ENCODE measurements at places on chromosomes 6 and 20. TPM values are rescaled to one million over a fixed set of nuclear protein-coding genes. Genes with fewer than 3 reads are reported as not detected.

DNA sequence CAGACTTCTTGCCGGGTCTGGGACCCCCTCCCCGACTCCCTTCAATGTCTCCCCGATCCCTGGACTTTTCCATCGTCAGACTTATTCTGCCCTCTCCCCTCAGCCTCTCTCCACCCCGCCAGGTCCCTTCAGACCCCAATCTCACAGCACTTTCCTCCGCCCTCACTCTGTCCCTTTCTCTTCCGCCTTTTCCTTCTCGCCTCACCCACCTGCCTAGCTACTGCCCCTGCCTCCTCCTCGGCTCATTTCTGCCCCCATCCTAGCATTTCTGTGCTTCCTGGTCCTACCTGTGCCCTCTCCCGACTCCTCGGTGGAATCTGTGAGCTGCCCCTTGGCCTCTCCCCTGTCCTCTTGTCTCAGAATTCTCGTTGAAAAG is 616 bp downstream of the CHMP4B start:
- peaks cover 4% of the 10 kb centered on the region for H3K4me1 ChIP-seq
- no peaks in the 10 kb centered on the region for H3K27me3 ChIP-seq
- no peaks in the 10 kb centered on the region for H3K36me3 ChIP-seq
- DNase-seq = no peak

DNA sequence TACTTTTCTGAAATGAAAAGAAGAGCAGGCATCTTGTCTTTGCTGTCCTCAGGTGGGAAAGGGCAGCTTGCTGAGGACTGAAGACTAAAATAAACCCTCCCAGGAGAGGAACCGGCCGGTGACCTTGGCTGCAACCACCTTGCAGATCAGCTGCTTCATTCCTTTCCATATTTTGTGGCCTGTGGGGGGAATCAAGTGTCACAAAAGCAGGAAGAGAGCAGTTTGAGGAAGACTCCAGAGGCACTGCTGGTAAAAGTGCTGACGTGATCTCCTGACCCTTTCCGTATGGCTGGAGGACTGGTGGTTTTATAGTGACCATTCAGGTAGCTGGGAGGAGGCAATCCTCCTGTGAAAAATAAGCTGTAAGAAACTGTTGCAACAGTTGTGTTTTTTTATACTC is 157.0 kb downstream of the PLCB4 start:
- H3K27me3 ChIP-seq = no peaks in the 10 kb centered on the region
- no peaks in the 10 kb centered on the region for H3K36me3 ChIP-seq
- DNase-seq = no peak
- no peak overlapping the region for H3K27ac ChIP-seq

DNA sequence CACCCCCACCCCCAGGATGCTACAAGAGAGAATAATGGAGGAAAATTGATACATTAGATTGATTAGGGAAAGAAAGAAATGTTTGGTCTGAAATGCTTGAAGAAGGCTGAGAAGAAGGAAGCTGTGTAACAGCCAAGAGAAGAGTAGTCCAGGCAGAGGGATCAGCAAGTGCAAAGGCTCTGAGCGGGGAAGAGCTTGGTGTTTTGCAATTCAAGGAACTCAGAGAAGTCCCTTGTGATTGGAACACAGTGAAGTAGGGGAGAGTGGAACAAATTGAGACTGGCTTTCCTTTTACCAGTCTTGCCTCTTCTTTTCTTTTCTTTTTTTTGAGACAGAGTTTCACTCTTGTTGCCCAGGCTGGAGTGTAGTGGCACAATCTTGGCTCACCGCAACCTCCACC is 76.6 kb upstream of the CHD6 start:
- H3K27me3 ChIP-seq = no peaks in the 10 kb centered on the region
- peaks cover 9% of the 10 kb centered on the region for H3K4me1 ChIP-seq
- H3K27ac ChIP-seq = no peak overlapping the region
- no peak overlapping the region for H3K4me3 ChIP-seq

- peak overlapping the region; percentile 78 for H3K4me3 ChIP-seq
- DNase-seq = no peak
- peak overlapping the region; percentile 93 for H3K27ac ChIP-seq
- no peaks in the 10 kb centered on the region for H3K27me3 ChIP-seq
- 0 out of 2 replicates have a peak, but pooled peaks cover 4% of the 10 kb centered on the region for H3K36me3 ChIP-seq
- H3K4me1 ChIP-seq = no peaks in the 10 kb centered on the region
These were observed 968 bp downstream of the PHF3 start for GRCh38 chr6:63636518-63637021.

GRCh38 chr6:116476002-116476678 is 15.0 kb downstream of the CALHM6 start:
- no peaks in the 10 kb centered on the region for H3K27me3 ChIP-seq
- peaks cover 11% of the 10 kb centered on the region for H3K4me1 ChIP-seq
- DNase-seq = peak; percentile 62
- no peaks in the 10 kb centered on the region for H3K36me3 ChIP-seq
- no peak overlapping the region for H3K27ac ChIP-seq
- no peak overlapping the region for H3K4me3 ChIP-seq

GRCh38 chr6:118865100-118865391 is 28.9 kb upstream of the ASF1A start:
- H3K27ac ChIP-seq = no peak overlapping the region
- no peaks in the 10 kb centered on the region for H3K4me1 ChIP-seq
- peak overlapping the region; percentile 36 for H3K4me3 ChIP-seq

DNA sequence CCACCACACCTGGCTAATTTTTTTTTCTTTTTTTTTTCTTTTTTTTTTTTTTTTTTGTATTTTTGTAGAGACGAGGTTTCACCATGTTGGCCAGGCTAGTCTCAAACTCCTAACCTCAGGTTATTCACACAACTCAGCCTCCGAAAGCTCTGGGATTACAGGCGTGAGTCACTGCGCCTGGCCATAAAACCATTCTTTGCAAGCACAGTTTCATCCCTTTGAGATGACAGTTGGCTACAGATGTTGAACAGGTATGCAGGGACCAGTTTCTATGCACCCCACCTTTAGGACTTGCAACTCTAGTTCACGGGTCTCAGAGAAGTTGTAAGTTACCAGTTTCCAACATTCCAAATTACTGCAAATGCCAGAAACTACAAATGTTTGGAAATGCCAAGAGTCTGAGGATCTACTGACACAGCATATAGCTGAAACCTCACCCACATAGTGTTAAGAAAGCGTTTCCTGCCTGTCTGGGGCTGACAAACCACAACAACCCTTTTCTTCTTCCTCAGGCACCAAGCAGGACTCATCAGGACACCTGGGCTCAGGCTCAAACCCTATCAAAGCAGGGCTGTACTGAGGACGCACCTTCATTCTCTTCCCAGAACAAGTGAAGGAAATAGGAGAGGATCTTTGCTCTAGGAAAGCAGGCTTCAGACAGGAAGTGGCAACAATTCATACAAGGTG is 22.9 kb downstream of the ARHGAP18 start:
- peak; percentile 76 for DNase-seq
- H3K27me3 ChIP-seq = no peaks in the 10 kb centered on the region
- peaks cover 56% of the 10 kb centered on the region for H3K4me1 ChIP-seq
- H3K36me3 ChIP-seq = no peaks in the 10 kb centered on the region

GRCh38 chr6:142698751-142699150 is 246.2 kb downstream of the HIVEP2 start:
- H3K27ac ChIP-seq = no peak overlapping the region
- H3K4me1 ChIP-seq = peaks cover 17% of the 10 kb centered on the region
- no peaks in the 10 kb centered on the region for H3K27me3 ChIP-seq
- no peak overlapping the region for H3K4me3 ChIP-seq
- no peak for DNase-seq
- H3K36me3 ChIP-seq = no peaks in the 10 kb centered on the region

GRCh38 chr6:128310451-128310850 is 209.9 kb downstream of the PTPRK start:
- H3K27ac ChIP-seq = no peak overlapping the region
- no peak for DNase-seq
- no peaks in the 10 kb centered on the region for H3K27me3 ChIP-seq
- H3K36me3 ChIP-seq = no peaks in the 10 kb centered on the region

- DNase-seq = no peak
- no peak overlapping the region for H3K27ac ChIP-seq
- H3K27me3 ChIP-seq = no peaks in the 10 kb centered on the region
- peaks cover 3% of the 10 kb centered on the region for H3K4me1 ChIP-seq
- H3K4me3 ChIP-seq = no peak overlapping the region
- H3K36me3 ChIP-seq = no peaks in the 10 kb centered on the region
These were observed 13.4 kb upstream of the IP6K3 start for GRCh38 chr6:33759887-33760629.

GRCh38 chr20:911882-912600 is 4.1 kb downstream of the ANGPT4 start:
- no peaks in the 10 kb centered on the region for H3K27me3 ChIP-seq
- H3K4me1 ChIP-seq = no peaks in the 10 kb centered on the region
- H3K4me3 ChIP-seq = no peak overlapping the region

GRCh38 chr6:81381382-81381916 is 371.0 kb downstream of the TENT5A start:
- no peak overlapping the region for H3K4me3 ChIP-seq
- no peak overlapping the region for H3K27ac ChIP-seq
- H3K4me1 ChIP-seq = no peaks in the 10 kb centered on the region
- H3K36me3 ChIP-seq = no peaks in the 10 kb centered on the region

- H3K4me3 ChIP-seq = no peak overlapping the region
- H3K27me3 ChIP-seq = no peaks in the 10 kb centered on the region
- H3K4me1 ChIP-seq = no peaks in the 10 kb centered on the region
- no peak for DNase-seq
These were observed 538.6 kb upstream of the MARCKS start for GRCh38 chr6:113318575-113318917.

GRCh38 chr6:110285306-110286060 is 72.7 kb downstream of the METTL24 start:
- no peaks in the 10 kb centered on the region for H3K36me3 ChIP-seq
- no peak overlapping the region for H3K4me3 ChIP-seq
- H3K27me3 ChIP-seq = peaks cover 2% of the 10 kb centered on the region
- H3K27ac ChIP-seq = no peak overlapping the region
- H3K4me1 ChIP-seq = no peaks in the 10 kb centered on the region

NTSR1 gene
- total RNA-seq = not detected

SMOC2 gene
- total RNA-seq = 0.10 TPM

MICB gene
- total RNA-seq = 18.0 TPM

PKIB gene
- 0.19 TPM for total RNA-seq

DYNLRB1 gene
- total RNA-seq = 87.9 TPM

ENPP1 gene
- total RNA-seq = 0.16 TPM

FAM50B gene
- 10.0 TPM for total RNA-seq

PBOV1 gene
- total RNA-seq = not detected

BPIFB1 gene
- 0.13 TPM for total RNA-seq

WFDC5 gene
- not detected for total RNA-seq

DACT2 gene
- total RNA-seq = not detected

SPATA25 gene
- 2.4 TPM for total RNA-seq

Measured in GM12878 (cell line).